ENCODE measurements at places on chromosomes 11 and 22. TPM values are rescaled to one million over a fixed set of nuclear protein-coding genes. Genes with fewer than 3 reads are reported as not detected.

The DNAJB13 gene
- total RNA-seq, result 0.18 TPM

The TST gene
- 26.9 TPM for total RNA-seq

The CFAP68 gene
- 10.2 TPM for total RNA-seq

The GAL gene
- total RNA-seq, result not detected

The OR2D3 gene
- not detected for total RNA-seq

The SULT4A1 gene
- 1.1 TPM for total RNA-seq

The HIRA gene
- total RNA-seq, result 14.5 TPM

The PLAAT4 gene
- 0.18 TPM for total RNA-seq

The KRTAP5-9 gene
- total RNA-seq, result not detected
